ENCODE measurements at places on chromosomes 13 and 19.

DNA sequence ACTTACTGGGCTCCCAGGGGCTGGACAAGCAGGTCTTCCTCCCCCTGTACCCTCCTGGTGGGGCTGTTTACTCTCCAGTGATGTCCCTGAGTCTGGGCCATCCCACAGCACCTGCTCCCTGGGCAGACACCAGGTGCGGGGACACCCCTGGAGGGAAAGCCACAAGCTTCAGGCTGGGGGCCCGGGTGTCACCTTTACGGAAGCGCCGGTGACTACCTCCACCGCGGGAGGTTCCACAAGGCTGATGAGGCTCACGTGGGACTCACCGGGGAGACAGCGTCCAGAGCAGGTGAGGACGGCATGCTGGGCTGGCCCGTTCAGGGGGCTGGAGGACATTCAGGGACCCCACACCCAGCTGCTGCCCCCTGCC lies 24.9 kb downstream of the NFILZ start:
- peak; percentile 16 for DNase-seq

GRCh38 chr19:57675881-57676280 lies 5.9 kb upstream of the ZNF551 start:
- DNase-seq, result no peak

GRCh38 chr13:33787051-33787591 lies 30.8 kb upstream of the RFC3 start:
- no peak for DNase-seq

- DNase-seq, result no peak
Measured at GRCh38 chr19:37948362-37948761, 41.4 kb downstream of the SIPA1L3 start.

DNA sequence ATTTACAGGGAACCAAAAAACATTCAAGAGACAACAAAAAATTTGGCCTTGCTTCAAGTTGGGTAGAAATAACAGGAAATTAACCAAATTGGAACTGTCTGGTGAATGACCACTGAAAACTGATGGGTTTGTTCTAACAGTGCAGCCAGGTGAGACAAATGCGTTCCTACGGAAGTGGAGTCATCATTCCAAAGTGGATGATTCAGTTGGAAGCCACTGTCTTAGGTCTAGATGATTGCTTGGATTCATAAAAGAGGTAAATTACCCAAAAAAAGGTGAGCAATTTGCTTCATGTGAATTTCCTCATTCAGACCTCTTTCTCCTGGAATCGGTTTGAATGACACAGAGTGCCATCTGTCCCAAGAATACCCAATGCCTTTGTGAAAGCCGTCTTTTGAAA lies 87.1 kb upstream of the IPO5 start:
- DNase-seq, result no peak

- no peak for DNase-seq
Measured at GRCh38 chr13:31000889-31001288, 68.4 kb downstream of the TEX26 start.

DNA sequence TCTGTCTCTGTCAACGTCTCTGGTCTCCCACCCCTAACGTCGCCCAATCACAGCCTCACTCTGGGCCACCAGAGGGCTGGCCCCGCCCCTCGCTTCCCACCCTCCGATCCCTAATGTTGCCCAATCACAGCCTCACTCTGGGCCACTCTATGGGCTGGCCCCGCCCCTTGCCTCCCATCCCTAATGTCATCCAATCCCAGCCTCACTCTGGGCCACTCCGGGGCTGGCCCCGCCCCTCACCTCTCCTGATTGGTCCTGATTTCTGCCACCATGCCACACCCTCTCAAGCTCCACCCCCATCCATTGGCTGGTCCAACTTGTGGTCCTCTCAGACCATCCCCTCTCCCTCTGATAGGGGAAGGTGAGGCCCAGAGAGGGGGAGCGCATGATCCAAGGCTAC lies 24.9 kb downstream of the CELF5 start:
- DNase-seq, result no peak

DNA sequence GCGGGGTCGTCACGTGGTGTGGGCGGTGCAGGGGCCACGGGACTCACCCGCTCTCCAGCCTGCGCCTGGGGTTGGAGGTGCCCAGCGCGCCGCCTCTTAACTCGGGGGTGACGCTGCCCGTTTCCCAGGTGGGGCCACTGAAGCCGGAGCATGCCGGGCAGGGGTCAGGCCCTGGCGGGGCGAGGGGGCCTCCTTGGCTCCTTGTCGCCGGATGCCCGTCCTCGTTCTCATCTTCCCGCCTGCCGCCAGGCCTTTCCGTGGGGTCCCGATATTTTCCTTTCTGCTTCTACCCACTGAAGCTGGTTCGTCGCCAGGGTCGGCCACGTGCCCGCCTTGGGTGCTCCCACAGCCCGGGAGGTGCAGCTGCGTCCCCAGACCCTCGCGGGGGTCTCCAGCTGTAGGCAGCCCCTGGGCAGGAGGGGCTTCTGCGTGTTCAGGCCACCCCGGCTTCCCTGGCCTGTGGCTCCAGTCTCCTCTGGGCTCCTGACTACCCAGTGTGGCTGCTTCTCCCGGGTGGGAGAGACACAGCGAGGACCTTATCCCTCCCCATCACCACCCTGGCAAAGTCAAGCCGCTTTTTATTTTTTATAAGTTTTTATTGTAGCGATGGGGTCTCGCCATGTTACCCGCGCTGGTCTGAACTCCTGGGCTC lies 772 bp downstream of the FAM174C start:
- no peak for DNase-seq

DNA sequence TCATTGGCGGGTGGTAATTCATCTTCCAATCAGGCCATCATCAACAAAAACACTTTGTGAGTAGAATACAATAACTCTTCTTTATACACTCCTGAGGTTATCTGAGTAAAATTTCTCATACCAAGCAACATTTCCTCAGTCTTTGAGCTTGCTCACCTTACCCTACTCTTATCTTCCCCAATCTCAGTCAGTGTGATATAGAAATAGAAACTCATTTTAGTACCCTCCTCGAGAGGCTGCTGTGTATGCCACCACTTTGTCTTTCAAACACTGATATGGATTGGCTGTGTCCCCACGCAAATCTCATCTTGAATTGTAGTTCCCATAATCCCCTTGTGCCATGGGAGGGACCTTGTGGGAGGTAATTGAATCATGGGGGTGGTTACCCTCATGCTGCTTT lies 209.7 kb downstream of the RBM26 start:
- no peak for DNase-seq

GRCh38 chr19:912181-913079 lies 589 bp downstream of the R3HDM4 start:
- DNase-seq, result peak; percentile 39

DNA sequence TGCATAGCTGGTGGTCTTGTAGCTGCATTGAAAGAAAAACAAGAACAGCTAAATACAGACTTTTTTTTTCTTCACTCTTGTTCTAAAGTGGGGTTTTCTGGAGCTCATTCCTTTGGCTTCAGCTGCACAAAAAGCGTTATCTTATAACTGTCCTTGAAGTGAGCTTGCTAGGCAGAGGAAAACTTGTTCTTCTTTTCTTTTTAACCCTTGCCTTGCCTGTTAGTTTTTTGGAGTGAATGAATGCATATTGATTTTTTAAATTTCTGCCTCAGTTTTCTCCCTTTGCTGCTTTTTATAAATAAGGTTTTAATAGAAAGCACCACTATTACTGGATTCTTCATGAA lies 1.5 kb downstream of the ZNF765 start:
- DNase-seq, result no peak

- DNase-seq, result peak; percentile 60
Measured at GRCh38 chr19:50414864-50415660, 3.7 kb upstream of the SPIB start.

GRCh38 chr19:33432015-33432414 lies 58.5 kb downstream of the CEBPG start:
- DNase-seq, result no peak

GRCh38 chr13:41268764-41269163 lies 5.4 kb upstream of the MTRF1 start:
- no peak for DNase-seq

GRCh38 chr19:41898235-41898634 lies 15.3 kb downstream of the ARHGEF1 start:
- no peak for DNase-seq

GRCh38 chr19:47269596-47269995 lies 5.1 kb upstream of the INAFM1 start:
- DNase-seq, result no peak

DNA sequence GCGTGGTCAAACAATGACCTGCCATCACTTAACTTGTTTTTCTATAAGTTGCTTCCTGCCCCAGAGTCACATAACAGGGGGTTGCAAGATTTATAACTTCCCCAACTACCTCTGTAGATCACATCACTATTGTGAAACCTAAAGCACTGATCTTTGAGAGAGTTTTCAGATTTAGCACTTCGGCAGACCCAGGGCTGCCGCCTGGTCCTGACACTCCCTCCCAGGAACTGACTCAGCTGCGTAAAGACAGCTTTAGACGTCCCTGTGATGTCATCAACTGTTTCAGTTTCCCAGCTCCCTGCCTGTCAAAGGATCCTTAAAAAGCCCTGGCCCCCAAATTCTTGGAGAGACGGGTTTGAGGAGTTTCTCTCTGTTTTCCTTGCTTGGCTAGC lies 33.3 kb downstream of the IGFL2 start:
- DNase-seq, result no peak

GRCh38 chr13:102191951-102192502 lies 209.8 kb downstream of the FGF14 start:
- DNase-seq, result no peak

DNA sequence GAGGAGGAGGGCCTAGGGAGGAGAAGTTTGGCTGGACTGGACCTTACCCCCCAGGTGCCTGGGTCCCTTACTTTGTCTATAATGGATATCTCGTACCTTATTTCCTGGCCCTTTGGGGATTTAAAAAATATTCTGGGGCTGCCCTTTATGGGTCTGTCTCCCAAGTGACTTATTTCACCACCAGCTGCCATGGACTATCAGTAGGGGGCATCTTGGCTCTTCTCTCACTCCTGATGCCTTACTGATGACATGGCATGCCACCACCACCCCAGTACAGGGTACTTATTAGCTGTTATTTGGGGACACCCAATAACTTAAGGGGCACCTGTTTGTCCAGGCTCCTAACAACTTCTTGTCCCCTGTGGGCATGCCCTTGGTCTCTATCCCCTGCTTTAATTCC lies 38.0 kb downstream of the NFIX start:
- no peak for DNase-seq

DNA sequence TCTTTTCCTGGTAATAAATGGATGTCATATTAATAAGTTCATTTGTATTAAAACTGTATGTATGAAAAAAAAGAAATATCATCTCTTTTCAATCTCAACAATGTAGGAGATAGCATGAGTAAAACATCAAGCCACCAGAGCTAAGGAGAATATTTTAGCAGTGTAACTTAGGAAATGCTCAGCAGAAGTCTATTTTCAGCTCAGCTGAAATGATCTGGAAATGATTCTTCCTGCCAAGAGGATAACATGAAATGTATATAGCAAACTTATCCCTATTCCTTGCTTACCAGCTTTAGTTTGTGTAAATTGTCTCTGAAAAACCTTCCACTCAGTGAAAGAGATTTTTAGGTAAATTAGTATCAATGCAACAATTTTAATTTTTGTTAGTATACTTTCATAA lies 1194.4 kb downstream of the SLITRK1 start:
- DNase-seq, result no peak

DNA sequence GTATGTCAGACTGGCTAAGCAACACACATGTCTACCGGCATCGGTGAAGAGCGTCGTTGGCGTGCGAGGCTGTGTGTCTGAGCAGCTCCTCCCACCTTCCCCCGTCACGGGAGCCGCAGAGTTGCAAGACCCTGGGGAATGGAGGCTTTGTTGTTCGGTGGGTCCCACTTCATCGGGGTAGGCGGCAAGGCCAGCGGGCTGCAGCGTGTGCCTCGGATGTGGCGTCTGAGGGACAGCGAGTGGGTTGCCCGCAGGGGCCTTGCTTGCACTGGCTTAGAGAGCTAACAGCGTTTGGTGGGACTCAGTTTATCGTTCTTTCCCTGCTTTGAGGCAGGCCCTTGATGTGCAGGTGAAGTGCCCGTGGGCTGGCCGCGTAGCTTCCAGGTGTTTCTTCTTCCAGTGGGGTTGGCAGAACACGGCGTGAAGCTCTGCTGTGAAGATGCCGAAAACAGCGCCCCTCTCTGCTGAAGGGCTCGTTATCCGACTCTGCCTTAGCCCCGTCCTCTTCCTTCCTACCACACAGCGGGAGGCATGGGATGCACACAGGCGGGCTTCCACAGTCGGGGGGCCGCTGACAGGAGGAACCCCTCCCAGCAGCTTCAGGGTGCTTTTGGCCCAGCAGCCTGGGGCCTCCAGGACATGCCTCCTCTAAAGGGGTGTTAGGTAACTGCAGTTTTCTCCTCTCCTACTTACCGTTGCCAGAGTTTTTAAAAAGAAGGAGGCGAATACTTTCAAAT lies 85.2 kb downstream of the ATP11A start:
- DNase-seq, result no peak

Data from activated CD4-positive, alpha-beta T cell treated with anti-CD3 and anti-CD28 coated beads for 1 hour (primary cell).